ENCODE measurements at places on chromosomes 5 and 9.

DNA sequence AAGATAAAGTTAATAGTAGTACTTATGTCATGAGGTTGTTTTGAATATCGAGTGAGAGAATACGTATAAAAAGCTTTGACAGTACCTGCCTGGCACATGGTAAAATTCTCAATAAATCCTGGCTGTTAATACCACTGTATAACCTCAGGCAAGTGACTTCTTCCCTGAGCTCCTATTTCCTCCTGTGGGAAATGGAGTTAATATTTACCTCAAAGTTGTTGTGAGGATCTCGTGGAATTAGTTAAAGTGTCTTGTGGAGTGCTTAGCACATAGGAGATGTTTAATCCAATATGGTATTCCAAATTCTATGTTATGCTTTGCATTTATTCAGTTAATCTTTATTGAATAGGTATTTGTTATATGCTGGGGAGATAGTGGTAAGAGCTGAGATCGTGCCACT is 18.5 kb downstream of the FOCAD start:
- no peak for DNase-seq

- DNase-seq, result no peak
Observed at GRCh38 chr5:108728566-108729241, 19.0 kb upstream of the FER start.

DNA sequence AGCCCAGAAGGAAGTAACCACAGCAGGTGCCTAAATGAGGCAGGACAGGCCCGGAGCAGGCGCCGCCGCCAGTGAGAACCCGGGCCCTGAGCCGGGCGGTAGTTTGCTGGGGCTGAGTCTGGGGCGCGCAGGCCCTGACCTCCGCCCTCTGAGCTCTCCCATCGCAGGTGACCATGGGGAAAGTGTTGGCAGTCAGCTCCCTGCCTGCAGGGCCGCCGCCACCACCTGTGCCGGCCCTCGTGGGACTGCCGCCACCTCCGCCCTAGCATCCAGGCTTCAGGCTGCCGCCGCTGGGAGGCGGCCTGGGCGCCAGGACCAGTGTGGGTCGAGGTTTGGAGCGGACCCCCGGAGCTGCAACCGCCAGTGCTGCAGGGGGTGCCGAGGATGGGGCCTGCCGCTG is 61.1 kb downstream of the TARS1 start:
- no peak for DNase-seq

GRCh38 chr5:158023266-158023665 is 164.3 kb upstream of the CLINT1 start:
- no peak for DNase-seq

- no peak for DNase-seq
Observed at GRCh38 chr9:108300306-108301287, 555.2 kb downstream of the ACTL7B start.

- DNase-seq, result no peak
Observed at GRCh38 chr5:163303718-163304117, 133.7 kb upstream of the CCNG1 start.

- DNase-seq, result no peak
Observed at GRCh38 chr5:139387611-139388197, 2.0 kb downstream of the MZB1 start.

- DNase-seq, result no peak
Observed at GRCh38 chr9:110029956-110030480, 177.9 kb downstream of the C9orf152 start.

DNA sequence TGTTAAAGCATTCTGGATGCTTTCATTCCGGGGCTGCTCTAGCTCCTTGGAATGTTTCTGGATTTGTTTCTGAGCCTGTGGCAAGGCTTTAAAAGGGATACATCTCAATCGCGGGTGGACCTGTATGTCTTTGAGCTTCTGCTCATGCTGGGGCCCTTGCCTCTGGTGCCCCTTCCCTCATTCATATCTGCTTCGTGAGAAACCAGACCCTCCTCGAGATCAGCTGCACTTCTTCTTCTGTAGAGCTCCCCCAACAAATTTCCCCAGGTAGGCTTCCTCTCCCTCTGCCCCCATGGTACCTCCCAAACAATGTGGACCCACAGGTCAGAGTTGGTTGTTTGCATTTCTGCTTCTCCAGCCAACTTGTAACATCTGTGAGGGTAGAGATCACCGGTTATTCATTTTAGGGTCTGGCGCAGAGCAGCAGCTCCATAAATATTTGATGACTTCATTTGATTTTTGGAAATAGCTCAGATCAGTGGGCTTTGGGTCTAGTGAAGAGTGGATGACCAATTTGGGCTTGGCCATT is 6.6 kb downstream of the ZNF618 start:
- no peak for DNase-seq

DNA sequence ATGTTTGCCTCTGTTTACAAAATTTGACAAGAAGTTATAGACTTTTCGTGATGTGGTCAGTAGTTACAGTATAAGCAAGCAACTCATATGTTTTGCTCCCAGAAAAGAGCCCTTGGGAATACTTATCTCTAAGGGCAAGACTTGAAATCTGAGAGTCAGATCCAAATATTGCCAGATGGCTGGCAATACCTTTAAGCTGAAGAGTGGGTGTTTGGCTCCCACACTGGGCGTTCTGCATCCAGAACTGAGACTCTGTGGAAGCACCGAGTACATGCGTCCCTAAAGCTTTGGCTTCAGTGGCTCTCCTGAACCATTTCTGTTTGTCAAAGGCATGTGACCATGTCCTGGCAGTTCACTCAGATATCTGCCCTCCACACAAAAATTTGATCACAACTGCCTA is 194.1 kb downstream of the DCP2 start:
- no peak for DNase-seq

DNA sequence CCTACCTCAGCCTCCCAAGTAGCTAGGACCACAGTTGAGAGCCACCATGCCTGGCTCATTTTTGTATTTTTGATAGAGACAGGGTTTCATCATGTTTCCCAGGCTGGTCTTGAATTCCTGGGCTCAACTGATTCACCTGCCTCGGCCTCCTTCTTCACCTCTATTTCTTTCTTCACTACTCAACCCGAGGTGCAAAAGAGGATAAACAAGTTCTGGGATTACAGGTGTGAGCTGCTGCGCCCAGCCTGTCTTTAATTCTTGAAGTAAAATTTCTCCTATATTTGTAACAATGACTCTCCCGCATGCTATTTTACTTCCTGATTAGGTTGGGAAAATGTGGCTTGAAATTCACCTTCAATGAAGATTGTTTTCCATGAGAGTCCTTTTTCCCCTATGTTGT is 46.4 kb downstream of the CAST start:
- no peak for DNase-seq

DNA sequence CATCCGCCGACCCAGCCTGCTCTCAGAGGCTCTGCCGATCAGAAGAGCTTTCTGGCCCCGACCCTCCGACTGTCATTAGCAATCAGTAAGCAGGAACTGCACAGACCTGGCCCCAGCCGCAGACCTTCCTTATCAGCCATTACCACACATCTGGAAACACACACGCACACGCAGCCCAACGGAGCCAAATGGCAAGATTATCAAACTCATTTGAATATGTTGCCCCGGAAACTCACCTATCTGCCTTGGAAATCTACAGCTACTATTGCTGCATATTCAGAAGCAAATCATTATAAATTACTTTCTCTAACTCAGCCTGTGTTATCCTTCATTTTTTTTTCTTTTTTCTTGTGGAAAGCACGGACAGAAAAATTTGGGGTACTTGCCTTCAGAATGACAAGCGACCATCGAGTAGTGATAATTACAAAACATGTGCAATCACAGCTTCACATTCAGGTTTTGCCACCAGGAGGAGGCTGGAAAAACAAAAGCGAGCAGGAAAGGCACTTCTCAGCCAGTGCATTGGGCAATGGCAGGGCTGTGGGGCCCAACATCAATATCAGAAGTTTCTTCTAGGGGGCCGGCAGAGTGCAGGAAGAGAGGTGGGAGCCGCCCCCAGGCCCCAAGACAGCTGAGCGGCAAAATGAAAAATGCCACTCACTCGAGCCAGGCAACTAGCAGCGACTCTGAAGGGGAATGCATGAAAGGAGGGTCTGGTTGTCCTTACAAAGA is 122.3 kb downstream of the VAV2 start:
- no peak for DNase-seq

- DNase-seq, result no peak
Observed at GRCh38 chr5:95283761-95284571, 928 bp downstream of the MCTP1 start.

DNA sequence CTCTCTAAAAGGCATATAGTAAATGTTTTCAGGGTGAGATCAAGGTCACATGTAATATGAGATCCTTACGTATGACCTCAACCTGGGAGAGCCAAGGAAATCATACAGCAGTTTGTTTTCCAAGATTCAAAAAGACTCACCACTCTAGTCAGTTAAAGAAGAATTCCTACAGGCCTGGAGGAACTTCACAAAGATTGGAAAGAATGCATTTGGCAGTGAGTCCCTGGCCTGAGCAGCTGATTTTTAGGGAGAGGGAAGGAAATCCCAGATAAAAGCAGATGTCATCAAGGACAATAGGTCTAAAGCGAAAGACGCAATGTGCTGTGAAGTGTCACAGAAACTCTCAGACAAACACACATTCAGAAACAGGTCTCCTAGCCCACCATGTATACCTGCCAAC is 424.0 kb upstream of the ZNF462 start:
- DNase-seq, result no peak

- no peak for DNase-seq
Observed at GRCh38 chr5:149485655-149486615, 65.3 kb downstream of the CSNK1A1 start.

GRCh38 chr9:137181680-137182079 is 6.7 kb downstream of the ANAPC2 start:
- DNase-seq, result no peak

- no peak for DNase-seq
Observed at GRCh38 chr9:5582835-5583195, 46.1 kb upstream of the RIC1 start.

DNA sequence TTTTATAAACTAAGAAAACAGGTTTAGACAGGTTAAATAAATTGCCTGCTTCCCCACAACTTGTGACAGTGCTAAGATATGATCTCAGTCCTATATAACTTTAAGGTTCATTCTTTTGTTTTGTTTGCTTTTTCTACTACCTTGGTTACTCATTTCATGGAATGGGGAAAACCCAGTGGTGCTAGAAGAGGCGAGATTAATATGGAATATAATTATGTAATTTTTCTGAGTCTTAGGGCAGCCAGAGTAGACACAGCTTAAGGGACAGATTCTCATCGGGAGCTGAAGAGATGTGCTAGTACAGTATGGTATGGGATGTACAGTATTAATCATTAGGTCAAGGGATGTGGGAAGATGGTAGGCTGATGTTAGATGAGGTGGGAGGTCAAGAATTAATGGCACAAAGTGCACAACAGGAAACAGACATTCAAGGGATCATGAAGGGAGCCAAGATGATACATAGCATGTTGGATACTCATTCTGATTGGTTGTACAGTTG is 6.2 kb downstream of the TRIM32 start:
- no peak for DNase-seq

DNA sequence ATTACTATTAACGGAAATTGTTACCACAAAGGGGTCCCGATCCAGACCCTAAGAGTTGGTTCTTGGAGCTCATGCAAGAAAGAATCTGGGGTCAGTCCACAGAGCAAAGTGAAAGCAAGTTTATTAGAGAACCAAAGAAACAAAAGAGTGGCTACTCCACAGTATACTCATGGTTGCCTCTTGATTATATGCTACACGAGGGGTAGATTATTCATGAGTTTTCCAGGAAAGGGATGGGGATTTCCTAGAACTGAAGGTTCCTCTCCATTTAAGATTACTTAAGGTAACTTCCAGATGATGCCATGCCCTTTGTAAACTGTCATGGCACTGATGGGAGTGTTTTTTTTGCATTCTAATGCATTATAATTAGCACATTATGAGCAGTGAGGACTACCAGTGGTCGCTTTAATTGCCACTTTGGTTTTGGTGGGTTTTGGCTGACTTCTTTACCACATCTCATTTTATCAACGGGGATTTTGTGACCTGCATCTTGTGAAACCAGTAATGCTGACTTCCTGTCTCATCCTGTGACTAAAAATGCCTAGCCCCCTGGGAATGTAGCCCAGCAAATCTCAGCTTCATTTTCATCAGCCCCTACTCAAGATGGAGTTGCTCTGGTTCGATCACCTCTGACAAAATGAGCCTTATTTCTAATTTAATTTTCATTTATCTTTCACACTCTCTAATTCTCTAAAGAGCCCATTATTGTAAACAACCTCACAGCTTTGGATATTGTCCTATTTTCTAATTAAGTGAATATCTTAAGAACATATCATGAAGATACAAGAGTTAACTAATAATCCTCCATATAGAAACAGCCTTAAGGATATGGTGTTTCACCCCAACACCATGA is 336.3 kb downstream of the RASEF start:
- DNase-seq, result no peak

GRCh38 chr9:120944948-120945347 is 18.4 kb upstream of the TRAF1 start:
- no peak for DNase-seq

- no peak for DNase-seq
Observed at GRCh38 chr9:114170771-114171461, 15.6 kb downstream of the COL27A1 start.

GRCh38 chr9:132946631-132947295 is 2.3 kb upstream of the TSC1 start:
- no peak for DNase-seq

DNA sequence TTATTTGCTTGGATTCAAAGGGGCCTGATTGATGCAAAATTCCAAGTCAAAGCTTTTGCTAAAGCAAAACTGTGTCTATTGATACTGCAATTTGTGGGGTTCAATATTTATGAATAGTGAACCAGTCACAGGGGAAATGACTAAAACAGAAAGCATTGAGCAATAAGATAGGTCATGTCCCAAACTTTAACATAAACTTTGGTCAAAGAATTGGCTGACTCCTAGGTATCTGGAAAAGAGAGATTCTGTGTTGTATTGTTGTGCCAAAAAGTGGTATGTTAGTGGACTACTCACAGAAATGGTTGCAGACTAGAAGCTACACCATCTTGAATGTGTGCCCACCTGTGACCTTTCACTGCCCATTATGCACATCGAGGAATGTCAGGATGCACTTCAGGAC is 585.5 kb upstream of the RGMB start:
- DNase-seq, result no peak

GRCh38 chr9:111320631-111321030 is 9.4 kb downstream of the OR2K2 start:
- no peak for DNase-seq

DNA sequence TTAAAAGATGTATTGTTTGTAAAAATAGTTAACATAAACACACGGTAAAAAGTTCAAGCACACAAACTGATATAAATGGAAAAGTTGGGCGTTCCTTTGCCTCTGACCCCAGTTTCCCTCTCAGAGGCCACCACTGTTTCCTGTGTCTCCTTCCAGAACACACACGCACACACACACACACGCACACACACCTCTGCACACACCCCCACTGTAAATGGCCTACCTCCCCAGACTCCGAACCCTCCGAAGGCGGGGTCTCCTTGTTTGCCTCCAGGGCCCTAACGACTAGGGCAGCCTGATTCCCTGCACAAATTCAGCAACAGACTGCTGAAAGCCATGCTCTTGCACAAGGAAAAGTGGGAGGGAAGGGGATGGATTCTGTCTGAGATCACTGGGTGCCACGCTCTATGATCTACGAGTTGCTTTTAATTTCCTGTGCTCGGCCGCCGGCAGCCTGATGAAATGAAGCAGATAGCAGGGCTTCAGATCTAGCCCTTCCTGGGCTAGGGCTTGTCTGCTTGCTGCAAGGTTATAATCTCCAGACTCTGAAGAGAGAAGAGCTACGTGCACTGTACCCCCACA is 184.0 kb upstream of the IL12B start:
- DNase-seq, result no peak
